Thoracic aorta endothelial cell (primary cell): ENCODE measurements at places on chromosomes 5 and 9. TPM values are rescaled to one million over a fixed set of nuclear protein-coding genes. Genes with fewer than 3 reads are reported as not detected.

Gene SLC6A3
- not detected in 2 replicates for total RNA-seq

Gene NUTM2G
- total RNA-seq, result not detected in 2 replicates

Gene IQGAP2
- 3.5 and 5.5 TPM in 2 replicates for total RNA-seq

Gene SPACA9
- 2.0 TPM in 2 replicates for total RNA-seq

Gene IDNK
- 3.1 and 3.8 TPM in 2 replicates for total RNA-seq

Gene IL9
- total RNA-seq, result not detected in 2 replicates

Gene GPR150
- 0.27 and 0.29 TPM in 2 replicates for total RNA-seq

Gene COL5A1
- 51.0 and 109 TPM in 2 replicates for total RNA-seq

Gene PHF24
- total RNA-seq, result not detected in 2 replicates

Gene GABRA1
- not detected in 2 replicates for total RNA-seq

Gene CDH9
- total RNA-seq, result not detected in 2 replicates

Gene IL7R
- total RNA-seq, result 2.1 and 3.7 TPM in 2 replicates

Gene PJA2
- 110 and 129 TPM in 2 replicates for total RNA-seq
